ENCODE measurements at places on chromosomes 6 and 20. TPM values are rescaled to one million over a fixed set of nuclear protein-coding genes. Genes with fewer than 3 reads are reported as not detected.
A peak's percentile ranks its signal among the peaks of the same experiment; 100 is the strongest.

DNA sequence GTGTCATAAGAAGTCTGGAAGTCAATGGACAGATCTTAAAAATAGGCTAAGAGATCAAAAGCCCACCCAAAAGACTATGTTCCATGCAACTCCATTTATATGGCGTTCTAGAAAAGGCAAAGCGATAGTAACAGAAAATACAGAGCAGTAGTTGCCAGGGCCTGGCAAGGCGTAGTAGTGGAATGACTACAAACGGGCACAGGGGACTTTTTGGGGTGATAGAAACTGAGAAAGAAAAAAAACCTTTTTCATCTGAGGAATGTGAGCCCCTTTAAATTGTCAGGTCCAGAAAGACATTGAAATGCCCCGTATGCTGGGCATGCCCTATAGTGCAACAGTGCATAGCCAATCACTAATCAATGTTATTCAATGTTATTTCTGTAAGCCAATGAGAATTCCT lies 47.2 kb upstream of the FAM50B start:
- no peak for DNase-seq

DNA sequence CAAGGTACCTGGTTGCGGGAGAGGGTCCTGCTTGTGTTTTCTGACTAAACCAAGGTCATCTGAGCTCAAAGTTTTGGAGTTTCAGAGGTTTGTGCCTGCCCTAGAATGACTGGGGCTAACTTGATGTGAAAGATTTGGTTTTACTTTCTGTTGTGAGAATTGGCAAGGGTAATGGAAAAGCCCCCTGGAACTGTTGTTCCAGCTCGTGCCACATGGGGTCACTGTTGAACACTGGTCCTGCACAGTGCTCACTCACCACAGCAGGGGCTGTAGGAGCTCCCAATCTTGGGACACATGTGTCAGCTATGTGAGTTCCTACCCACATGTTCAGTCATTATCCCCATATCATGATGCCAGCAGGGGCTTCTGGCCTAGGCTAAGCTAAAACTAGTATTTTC lies 6.5 kb downstream of the TGM6 start:
- peak; percentile 71 for DNase-seq

GRCh38 chr6:154579046-154579445 lies 68.6 kb upstream of the CNKSR3 start:
- DNase-seq, result no peak

DNA sequence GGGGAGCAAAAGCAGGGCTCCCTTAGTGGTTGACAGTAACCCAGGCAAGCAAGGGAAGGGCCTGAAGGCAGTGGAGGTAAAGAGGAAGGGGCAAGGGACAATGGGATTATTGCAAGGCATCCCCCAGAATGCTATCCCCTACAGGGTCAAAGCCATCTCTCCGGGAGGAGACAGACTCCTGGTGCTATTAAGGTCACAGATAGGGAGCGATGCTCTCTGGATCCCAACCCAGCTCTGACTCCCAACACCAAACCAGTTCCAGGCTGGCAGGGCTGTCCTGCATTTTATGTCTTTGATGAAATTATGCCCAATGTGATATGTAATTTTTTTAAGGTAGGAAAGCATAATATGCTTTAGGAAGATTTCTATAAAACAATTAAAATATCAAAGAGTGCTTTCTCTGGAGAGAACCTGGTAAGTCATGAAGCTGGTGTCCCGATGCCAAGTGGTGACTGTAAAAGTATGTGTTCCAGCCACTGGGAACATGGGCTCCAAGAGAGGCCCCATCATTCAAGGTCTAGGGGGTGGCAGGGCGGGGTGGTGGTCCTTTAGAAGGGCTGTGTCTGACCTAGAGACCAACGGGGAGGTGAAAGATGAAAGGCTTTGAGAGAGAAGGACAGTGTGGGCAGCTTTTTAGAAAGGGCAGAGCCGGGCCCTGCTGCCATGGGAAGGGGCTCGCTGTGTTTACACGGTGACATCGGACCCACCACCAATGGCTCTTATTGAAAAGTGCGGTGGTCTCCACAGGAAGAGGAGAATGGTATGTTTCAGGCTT lies 276.5 kb downstream of the CDC5L start:
- no peak for DNase-seq

GRCh38 chr20:40582531-40582930 lies 106.5 kb downstream of the MAFB start:
- no peak for DNase-seq

DNA sequence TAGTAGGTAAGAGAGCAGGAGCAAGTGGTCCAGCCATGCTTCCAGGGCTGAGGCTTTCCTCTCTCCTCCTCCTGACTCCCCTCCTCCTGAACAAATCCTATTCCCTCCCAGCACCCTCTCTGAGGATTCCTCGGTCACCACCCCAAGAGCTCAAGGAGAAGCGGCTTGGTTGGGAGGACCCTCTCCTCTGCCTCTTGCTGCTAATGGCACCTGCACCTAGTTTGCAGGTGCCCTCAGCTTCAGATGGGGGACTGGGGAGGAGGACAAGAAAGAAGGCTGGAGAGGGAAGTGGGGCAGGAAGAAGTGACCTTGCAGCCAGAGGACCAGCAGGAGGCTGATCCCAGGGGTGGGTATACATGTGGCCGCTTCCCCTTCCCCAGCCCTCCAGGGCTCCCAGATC lies 17.5 kb downstream of the NCR2 start:
- no peak for DNase-seq

FRMD1 gene
- total RNA-seq, result 0.05 TPM

GRCh38 chr20:34604980-34605788 lies 46.7 kb downstream of the MAP1LC3A start:
- no peak for DNase-seq

Measured in endothelial cell (in vitro differentiated cells).